ENCODE measurements at places on chromosomes 2 and 18.
A peak's percentile ranks its signal among the peaks of the same experiment; 100 is the strongest.

- no peak for DNase-seq
Measured at GRCh38 chr18:61031626-61032025, 301.6 kb upstream of the CDH20 start.

- no peak for DNase-seq
Measured at GRCh38 chr2:162607915-162608314, 230.7 kb downstream of the KCNH7 start.

DNA sequence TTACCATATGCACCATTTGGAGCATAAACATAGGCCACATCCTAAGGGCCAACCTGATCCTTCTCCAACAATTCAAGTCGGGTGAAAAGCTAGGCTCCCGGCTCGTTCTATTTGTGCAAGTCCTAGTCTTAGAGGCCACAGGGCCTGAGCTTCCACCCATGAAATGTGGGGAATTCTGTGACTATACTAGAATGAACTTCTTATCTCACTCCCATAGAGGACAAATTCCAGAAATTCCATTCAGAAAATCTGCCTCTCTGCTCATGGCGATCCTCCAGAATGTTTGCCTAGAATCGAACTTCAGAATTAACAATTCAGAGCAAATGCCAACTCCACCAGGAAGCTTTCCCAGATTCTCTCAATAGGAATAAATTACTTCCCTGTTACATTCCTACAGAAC, 187.9 kb downstream of the BCL11A start:
- no peak for DNase-seq

GRCh38 chr2:152186262-152186661, 10.7 kb upstream of the STAM2 start:
- DNase-seq: no peak

GRCh38 chr2:177165061-177165583, 47.5 kb upstream of the HNRNPA3 start:
- DNase-seq: peak; percentile 64

- peak; percentile 57 for DNase-seq
Measured at GRCh38 chr2:43224131-43224570, 2.3 kb downstream of the ZFP36L2 start.

DNA sequence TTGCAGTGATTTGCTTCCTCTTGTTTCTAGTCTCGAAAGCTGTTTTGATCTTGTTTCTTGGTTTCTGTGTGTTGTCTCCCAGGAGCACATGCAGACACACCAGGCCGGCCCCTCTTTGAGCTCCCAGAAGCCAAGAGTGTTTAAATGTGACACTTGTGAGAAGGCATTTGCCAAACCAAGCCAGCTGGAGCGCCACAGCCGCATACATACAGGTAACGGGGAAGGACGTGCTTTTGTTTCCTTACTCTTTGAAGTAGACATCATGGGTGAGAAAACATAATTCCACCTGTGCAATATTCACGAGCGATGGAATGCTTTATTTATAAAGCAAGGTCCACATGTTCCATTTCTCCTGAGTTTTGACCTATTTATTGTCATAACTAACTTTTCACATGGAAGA, 137.2 kb downstream of the ZNF236 start:
- DNase-seq: no peak

DNA sequence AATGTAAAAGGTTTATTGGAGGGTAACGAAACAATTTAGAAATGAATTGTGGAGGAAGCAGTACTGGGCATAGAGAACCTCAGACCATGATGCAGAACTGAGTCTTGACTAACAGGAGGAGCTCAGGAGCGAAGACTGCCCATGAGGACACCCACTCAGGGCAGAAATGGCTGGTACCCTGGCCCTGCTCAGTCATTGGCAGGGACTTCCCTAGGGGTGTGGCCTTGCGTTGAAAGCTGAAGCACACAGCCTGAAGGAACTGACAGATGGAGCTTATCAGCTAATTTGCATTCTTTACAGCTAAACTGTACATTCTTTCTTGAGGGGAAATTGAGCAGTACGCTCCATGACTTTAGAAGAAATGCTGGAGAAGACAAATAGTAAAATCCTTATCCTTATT, 57.1 kb downstream of the PDK1 start:
- peak; percentile 20 for DNase-seq

- DNase-seq: no peak
Measured at GRCh38 chr18:7388741-7389140, 157.9 kb downstream of the LRRC30 start.

GRCh38 chr18:5640939-5641338, 97.1 kb upstream of the EPB41L3 start:
- no peak for DNase-seq

DNA sequence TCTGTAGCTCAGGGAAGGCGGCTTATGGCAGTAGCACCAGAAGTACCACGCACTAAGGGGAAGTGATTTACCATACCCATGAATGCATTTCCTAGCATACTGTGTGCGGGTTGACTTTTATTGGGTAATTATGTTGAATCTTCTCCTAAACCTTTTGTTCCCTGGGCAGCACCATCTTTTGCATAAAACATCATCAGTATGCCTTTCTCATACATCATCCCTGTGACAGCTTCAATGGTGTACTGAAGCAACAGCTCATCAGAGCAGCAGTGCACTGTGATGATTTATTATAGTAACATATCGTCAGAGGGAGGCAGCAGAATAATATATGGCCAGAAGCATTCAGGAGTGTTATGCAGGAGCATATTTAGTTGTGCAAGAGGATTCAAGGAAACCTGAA, 204.9 kb downstream of the CDH7 start:
- DNase-seq: no peak

DNA sequence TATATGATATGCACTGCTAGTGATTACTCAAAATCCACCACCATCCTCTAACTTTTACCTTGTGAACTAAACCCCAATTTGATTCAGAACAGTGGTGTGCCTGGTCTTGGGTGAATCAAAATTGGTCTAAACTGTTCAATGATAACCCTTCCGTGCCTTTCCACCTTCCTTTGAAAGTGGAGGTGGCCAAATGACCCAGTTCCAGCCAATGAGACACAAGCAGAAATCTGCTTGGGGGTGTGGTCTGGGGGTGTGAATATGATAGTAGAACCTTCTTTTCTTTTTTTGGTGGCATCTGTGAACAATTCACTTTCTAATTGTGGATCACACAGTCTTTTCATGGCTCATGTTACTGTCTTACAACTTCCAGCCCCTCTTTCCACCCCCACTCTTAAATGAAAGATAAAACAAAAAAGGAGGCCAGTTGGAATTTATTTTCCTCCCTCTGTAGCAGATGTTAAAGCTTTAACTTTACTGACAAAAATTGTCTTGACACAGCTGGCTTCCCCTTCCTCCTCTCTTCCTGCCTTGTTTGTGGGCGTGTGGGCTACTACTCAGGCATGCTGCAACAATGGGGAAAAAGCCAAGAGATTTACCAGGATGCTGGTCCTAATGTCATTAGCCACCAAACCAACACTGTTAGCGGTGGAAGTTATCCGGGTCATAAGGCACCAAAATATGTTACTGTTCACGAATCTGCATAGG, 58.8 kb upstream of the ANKRD44 start:
- DNase-seq: no peak

- no peak for DNase-seq
Measured at GRCh38 chr2:4265936-4266335, 562.6 kb downstream of the DCDC2C start.

DNA sequence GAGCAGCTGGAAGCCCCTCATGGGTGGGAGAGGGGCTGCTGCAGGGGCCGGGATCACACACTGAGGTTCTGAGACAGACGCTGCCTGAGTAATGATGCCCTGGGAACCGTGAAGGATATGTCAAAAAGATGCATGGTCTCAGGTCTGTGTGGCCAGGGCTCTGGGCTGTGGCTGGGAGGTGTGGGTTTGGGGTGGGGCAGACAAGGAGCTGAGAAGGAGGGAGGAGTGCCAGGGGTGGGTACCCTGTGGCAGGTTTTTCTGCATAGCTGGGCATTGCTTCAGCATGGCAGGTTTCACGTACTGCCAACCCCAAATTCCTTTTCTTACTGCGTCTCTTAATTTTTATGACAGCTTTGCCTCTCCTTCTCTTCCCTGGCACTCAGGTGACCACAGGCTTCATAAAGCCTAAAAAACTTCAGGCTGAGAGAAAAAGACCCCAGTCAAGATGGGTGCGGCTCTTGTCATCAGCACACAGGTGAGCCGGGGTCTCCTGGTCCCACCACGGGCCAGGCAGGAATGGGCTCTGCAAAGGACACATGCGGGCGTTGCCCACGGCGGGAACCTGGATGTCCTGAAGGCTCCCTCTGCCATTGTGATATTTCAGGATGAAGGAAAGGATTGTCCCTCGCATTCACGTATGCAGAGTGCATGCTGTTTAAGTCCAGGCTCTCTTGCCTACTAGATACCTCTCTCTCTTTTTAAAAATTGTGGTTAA, 18.0 kb downstream of the MALL start:
- DNase-seq: no peak

DNA sequence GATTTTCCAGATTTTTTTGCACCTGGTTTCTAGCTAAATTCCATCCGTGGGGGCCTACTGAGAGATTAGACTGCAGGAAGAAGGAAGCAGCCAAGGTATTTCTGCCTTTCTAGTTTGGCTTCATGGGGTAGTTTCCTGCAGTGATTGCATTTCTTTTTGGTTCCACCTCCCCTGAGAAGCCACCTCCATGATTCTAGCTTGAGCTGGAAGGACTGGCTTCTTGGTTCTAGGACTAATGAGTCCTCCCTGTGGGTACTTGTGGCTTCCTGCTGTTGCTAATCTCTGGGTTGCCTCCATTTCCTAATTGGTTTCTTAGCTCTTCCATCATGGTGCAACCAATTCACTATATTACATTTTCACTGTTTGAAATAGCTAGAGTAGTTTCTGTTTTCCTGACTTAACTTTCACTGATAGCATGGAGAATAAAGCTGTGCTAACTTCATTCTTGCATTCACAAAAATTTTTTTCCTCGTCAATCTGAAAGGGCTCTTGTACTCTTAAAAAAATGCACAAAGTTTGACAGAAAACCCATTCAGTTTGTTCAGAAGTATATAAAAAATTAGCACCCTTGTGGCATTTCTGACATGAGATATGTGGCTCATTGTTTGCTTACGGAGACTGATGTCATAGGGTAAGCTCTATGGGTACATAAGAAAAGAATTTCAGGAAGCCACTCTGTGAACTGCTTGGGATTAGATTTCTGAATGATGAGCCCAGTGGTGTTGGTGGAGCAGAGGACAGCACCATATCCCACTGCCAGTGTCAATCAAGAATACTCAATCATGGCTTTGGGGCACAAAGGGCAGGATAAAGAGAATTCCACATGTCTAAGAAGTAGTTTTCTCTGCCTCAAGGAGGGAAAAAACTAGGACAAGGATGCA, 242.8 kb upstream of the RBMS1 start:
- DNase-seq: no peak

GRCh38 chr2:66512626-66513025, 77.7 kb downstream of the MEIS1 start:
- no peak for DNase-seq

All from right lung (tissue), 10 donors.